Kidney (tissue), 22 donors: ENCODE measurements at places on chromosomes 13 and 19.

- peak; percentile 43 for DNase-seq
These were observed 843 bp downstream of the MEX3D start for GRCh38 chr19:1567116-1567847.

- DNase-seq, result no peak
These were observed 104.9 kb downstream of the HSPH1 start for GRCh38 chr13:31056644-31057271.

DNA sequence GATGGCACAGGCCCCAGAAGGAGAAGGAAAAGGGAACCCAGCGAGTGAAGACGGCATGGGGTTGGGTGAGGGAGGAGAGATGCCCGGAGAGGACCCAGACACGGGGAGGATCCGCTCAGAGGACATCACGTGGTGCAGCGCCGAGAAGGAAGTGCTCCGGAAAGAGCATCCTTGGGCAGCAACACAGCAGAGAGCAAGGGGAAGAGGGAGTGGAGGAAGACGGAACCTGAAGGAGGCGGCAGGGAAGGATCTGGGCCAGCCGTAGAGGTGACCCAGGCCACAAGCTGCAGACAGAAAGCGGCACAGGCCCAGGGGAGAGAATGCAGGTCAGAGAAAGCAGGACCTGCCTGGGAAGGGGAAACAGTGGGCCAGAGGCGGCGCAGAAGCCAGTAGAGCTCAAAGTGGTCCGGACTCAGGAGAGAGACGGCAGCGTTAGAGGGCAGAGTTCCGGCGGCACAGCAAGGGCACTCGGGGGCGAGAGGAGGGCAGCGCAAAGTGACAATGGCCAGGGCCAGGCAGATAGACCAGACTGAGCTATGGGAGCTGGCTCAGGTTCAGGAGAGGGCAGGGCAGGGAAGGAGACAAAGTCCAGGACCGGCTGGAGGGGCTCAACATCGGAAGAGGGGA lies 1.1 kb downstream of the PPP1R12C start:
- DNase-seq, result peak; percentile 90

DNA sequence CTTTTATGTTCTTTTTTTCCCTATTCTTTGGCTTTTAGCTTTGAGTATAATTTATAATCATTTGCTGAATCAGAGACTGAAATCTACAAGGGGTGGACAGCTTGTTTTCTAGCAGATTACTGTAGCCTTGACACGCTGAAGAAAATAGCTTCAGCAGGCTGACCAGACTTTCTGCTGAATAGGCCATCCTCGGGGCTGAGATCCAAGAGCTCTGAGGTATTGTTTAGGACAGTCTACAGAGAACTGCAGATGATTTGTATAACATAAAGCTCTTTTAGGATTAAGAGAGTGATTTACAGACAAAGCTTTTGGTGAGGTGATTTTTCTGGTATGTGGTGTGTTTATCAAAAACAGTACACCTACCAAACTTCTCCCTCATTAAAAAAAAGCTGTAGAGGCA lies 16.8 kb downstream of the POLR1D start:
- no peak for DNase-seq

GRCh38 chr13:93318534-93319254 lies 92.1 kb downstream of the GPC6 start:
- no peak for DNase-seq

DNA sequence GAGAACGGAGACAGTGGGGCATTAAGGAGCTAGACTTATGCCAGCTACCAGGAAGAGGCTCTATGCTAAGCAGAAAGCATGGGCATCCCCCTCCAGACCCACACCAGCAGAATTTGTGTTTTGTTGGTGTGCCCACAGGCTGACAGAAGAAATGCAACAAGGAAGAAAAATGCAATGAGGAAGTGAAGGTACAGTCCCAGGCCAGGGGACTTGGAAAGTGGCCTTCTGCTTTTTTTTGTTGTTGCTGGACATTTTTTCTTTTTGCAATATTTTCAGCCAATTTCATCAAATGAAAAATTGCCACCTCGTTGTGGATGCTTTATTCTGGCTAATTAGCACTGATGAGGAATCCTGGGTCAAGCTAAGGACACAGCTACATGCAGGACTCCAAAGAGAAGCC lies 167.7 kb downstream of the TSHZ3 start:
- DNase-seq, result no peak

DNA sequence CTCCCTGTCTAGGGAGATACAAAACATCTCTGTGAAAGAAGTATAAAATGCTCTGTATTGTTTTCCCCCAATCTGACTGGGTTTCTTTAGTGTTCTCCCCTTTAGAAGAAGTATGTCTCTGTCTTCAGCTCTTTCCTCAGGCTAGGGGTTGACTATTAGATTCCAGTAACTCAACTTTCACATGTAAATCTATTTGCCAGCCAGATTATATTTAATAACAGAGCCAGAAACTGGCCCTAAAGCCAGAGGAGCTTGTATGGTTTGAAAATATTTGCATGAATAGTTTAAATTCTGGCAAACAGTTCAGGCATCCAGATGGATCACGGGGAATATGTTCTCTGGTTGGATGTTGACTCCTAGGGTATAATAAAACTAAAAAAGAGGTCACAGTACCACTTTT lies 22.3 kb upstream of the CYSLTR2 start:
- no peak for DNase-seq

DNA sequence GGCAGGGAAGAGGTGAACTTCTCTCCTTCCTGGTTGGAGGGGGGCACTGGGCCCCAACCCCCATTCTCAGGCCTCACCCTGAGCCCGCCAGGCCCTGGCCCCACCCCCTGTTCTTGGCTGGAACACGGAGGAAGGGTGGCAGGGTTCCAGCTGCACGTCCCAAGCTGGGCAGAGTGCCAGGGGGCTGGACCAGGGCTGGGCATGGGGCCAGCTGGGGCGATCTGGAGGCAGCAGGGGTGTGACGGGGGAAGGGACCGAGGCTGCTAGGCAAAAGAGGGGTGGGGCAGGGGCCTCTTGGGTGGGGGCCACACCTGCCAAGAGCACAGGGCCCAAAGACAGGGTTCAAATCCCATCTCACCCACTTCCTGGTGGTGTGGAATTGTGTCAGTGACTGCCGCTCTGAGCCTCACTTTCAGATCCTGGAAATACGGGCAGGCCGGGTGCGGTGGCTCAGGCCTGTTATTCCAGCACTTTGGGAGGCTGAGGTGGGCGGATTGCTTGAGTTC lies 2.2 kb downstream of the HIF3A start:
- peak; percentile 93 for DNase-seq

DNA sequence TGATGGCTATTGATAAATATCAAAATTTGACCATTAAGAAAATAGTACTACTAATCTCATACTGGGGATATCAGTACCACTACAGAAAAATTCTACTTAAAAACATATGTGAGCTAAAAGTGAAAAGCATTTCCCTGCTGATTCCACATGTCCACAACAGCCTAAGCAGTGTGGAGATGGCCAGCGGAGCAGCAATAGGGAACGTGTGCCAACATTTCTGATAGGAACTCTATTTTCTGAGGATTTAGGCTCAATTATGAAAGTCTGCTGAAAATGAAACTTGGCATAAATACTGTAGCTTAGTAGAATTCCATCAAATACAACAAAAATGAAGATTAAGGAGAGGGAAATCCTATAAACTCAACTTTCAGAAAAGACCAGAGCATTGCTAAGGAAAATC lies 311.6 kb downstream of the ENOX1 start:
- no peak for DNase-seq

- DNase-seq, result peak; percentile 54
These were observed 607 bp upstream of the SYNE4 start for GRCh38 chr19:36009220-36009619.
